ENCODE measurements at places on chromosomes 13 and 19.

- DNase-seq: no peak
These were observed 305.3 kb downstream of the IRS2 start for GRCh38 chr13:109481040-109481439.

- DNase-seq: no peak
These were observed 15.9 kb downstream of the LHFPL6 start for GRCh38 chr13:39586958-39587605.

DNA sequence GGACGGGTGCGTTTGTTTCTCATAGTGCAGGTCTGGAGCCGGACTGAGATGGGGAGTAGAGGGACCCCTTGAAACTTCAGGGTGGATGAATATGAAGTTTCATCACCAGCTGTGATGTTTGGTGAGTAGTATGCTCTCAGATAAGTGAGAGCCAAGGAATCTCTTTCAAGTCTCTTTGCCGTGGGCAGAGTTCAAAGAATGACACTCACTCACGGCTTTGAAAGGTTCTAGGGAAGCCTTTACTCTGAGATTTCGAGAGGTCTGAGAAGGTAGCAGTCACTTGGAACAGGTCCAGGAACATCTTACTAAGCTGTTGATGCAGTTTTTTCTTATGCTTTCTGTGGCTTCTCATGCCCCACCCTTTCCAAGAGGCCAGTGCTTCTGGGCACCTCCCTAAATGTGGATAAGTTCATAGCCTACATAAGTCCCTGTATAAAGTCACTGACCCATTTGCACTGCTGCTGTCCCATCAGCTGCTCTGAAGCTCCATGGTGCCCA, at the start of gene IGFL2:
Gene IGFL2 (plus strand): TSS at position 448 of the 498 bp plus-strand sequence. CDS start 41 bp downstream, at position 489.
- no peak for DNase-seq

DNA sequence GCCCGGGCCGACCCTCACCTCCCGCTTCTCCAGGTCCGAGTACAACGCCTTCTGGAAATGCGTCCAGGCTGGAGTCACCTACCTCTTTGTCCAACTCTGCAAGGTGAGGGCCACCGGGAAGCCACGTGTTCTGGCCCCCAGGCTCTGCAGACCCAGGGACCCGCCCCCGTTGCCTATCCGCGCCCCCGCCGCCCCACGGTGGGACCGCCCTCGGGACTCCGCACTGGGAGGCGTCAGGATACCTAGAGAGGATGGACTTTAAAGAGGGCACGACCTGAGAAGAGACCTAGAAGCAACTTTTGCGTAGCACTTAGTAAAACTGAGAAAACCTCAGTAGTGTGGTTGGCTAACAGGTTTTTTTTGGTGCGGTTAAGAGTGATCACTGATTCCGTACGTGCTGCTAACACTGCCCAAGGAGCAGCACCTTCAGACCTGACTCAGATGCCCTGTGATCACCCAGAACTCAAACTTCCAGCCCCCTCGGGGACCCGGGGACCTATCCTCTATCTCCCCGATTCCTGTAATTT, 492 bp downstream of the TMEM147 start:
- peak; percentile 48 for DNase-seq

DNA sequence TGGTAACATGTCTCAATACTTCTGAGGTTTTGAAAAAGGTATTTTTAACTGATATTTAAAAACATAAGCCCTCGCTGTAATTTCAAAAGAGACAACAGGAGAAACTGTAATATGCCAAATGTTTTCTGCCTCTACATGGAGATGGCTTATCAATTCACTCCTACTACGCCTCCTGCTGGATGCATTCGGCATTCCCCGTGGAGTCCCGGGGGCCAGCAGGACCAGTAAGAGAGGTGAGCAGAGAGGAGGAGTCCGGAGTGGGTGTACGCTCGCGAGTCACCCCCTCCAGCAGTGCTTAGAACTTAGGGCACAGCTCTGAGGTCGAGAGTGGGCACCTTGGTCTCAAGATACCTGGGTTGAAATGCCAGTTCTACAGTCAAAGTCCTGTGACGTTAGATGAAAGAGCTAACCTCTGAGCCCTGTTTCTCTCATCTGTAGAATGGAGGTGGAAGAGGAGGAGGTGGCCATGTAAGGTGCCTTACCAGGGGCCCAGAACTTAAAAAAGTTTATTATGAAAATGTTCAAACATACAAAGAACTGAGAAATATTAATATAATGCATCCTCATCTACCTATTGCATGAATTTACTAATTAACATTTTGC, 110.2 kb downstream of the STK24 start:
- DNase-seq: no peak

GRCh38 chr13:113147206-113147605, 11.2 kb upstream of the PROZ start:
- DNase-seq: no peak

- no peak for DNase-seq
These were observed 61.3 kb upstream of the C13orf46 start for GRCh38 chr13:114035186-114035582.

GRCh38 chr19:19938449-19938848, 37.7 kb downstream of the ZNF93 start:
- DNase-seq: no peak

GRCh38 chr13:24385902-24386301, 76.5 kb downstream of the C1QTNF9 start:
- no peak for DNase-seq

DNA sequence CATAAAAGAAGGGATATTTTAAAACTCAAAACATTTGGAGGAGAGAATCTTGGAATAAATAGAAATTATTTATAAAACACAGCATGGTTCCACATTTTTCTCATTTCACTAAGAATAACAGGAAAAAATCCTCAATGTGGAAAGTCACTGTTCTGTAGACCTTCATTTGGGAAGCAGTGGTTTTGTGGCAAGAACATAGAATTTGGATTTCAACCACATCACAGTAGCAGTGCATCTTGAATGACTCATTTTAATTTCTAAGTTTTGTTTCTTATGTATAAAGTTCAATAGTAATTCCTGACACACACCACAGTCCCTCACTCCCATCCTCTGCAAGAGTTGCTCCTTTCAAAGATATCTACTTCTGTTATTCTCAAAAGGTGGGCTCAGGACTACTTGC, 264.0 kb downstream of the ENOX1 start:
- no peak for DNase-seq

- DNase-seq: no peak
These were observed 9.2 kb upstream of the KANK3 start for GRCh38 chr19:8352134-8352827.

- DNase-seq: no peak
These were observed 667.0 kb downstream of the LIG4 start for GRCh38 chr13:107548338-107548737.

GRCh38 chr13:78436311-78436710, 167.0 kb downstream of the POU4F1 start:
- DNase-seq: no peak

DNA sequence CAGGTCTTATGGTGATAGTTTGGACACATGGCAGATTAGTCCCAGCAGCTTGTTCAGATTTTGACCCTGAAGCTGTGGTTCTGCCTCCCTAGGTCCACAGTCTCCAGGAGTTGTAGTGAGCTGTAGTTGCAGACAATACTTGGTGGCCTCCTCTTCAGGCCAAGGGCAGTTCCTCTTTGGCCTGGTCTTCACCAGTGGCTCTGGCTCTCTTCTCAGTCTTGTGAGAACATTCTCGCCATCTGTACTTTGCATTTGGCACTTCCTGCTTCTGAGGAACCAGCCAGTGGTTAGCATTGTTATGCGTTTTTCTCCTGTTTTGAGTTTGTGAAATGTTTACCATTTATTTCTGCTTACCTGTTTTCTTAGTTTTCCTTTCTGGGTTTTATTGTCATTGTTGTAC, 40.7 kb downstream of the PCCA start:
- DNase-seq: no peak

GRCh38 chr19:3470500-3471128, 9.7 kb downstream of the SMIM24 start:
- DNase-seq: no peak

DNA sequence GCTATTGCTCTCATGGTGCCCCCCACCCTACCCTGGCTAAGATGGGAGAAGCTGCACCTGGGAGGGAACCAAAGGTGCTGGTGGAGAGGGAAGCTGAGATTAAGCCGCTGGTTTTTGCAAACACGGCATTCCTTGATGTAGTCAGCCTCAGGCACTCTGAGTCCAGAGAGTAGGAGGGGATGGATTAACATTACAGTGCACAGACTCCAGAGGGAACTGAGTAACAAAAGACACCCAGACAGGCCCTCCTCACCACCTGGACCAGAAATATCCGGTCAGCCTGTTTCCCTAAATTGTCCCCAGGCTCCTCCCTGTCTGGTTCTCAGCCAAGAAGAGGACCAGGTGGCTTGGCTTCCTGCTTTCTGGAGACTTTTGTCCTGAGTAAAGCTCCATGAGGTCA, 28.9 kb upstream of the PABPC3 start:
- no peak for DNase-seq

- no peak for DNase-seq
These were observed 29.9 kb downstream of the ZDHHC20 start for GRCh38 chr13:21429211-21429610.

DNA sequence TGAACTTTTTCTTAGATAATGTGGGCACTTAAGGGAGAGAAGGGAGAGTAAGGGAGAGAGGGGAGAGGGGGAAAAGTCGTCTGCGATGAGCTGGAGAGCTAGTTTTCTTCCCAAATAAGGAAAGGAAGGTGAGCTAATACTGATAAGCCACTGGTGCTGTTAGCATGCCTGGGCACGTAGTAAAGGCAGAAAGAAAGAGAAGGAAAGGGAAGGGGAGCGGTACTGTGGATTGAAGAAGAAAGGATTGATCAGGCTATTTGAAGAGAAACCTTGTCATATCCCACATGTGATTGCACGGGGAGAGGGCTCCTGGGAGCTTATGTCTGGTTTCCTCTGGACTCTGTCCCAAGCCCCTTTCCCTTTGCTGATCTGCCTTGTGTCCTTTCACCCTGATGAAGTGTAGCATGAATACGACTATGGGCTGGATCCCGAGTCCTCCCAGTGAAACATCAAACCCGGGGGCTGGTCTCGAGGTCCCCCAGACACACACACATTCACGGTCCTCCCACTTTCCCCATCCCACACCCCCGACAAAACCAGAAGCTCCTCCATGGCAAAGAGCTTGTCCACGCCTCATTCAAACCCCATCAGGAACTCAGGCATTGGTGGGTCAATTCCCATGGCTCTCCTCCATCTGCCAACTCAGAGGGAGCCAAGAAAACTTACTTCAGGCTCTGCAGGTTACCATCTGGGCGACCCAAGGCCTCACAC, 30.6 kb downstream of the NLRP13 start:
- DNase-seq: no peak

GRCh38 chr13:99418103-99418842, 83.0 kb upstream of the TM9SF2 start:
- DNase-seq: no peak

GRCh38 chr13:100336795-100337516, 248.1 kb downstream of the PCCA start:
- no peak for DNase-seq

DNA sequence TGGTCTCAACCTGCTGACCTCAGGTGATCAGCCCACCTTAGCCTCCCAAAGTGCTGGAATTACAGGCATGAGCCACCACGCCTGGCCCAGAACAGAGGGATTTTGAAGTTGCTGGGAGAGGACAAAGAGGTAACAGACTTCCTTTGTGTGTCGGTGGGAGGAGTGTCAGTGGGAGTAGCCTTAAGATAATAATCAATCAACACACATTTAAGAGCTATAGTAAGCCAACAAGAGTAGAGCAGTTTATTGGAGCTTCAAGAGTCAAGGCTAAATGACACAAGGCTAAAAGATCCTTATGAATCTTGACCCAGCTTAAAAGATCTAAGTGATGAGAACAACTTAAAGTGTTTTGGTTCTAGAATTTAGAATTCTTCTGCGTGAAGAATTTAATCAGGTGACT, 47.3 kb upstream of the NBEA start:
- no peak for DNase-seq

DNA sequence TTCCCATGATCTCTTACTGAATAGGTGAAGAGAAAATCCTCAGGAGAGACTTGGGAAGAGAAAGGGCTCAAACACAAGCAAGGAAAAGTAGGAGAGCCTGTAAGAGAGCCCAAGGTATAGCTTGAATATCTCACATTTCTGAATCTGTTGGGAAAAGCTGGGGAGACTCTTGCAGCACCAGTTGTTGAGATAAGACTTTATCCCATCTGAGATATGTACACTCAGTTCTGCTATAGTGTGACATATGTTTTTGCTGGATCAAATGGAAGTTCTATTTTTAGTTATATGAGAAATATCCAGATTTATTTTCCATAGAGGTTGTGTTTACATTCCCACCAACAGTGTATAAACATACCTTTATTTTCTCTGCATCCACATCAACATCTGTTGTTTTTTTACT, 246.1 kb downstream of the NDFIP2 start:
- no peak for DNase-seq

DNA sequence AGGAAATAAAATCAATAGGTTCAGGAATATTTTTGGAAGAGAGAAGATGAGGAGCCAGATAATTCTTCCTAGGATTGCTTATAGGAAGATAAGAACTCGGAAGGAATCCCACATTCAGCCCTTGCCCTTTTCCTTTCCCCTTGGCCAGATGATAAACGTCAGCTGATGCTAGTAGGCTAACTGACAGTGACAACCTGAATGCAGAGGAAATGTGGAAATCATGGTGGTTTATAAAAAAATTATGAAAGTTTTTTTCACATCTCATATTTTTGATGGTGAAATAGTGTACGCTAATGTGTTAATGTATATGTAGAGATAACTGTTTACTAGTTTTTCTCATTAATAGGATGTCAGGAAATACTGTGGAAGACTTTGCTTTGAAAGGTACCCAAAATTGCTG, 56.9 kb downstream of the EDNRB start:
- DNase-seq: no peak

DNA sequence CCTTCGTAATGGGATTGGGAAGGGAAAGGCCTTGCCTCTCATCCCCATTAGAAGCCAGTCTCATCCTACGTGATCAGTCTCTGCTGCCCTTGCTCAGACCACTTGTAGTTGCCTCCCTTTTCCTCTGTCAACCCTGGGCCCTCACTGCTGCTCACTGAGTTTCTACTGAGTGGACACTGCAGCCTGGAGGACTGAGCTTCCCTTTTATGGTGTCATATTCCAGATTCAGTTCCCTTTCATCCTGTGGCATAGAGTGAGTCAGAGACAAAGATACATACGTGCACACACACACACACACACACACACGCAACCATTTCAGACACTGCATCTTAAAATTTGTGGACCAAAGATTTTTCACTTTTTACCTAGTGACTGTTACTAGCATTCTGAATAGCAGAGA, 56.6 kb downstream of the COG3 start:
- DNase-seq: no peak

GRCh38 chr19:21569494-21569865, 64.1 kb downstream of the ZNF429 start:
- peak; percentile 25 for DNase-seq

GRCh38 chr13:98144801-98145350, 2.0 kb downstream of the FARP1 start:
- DNase-seq: no peak

DNA sequence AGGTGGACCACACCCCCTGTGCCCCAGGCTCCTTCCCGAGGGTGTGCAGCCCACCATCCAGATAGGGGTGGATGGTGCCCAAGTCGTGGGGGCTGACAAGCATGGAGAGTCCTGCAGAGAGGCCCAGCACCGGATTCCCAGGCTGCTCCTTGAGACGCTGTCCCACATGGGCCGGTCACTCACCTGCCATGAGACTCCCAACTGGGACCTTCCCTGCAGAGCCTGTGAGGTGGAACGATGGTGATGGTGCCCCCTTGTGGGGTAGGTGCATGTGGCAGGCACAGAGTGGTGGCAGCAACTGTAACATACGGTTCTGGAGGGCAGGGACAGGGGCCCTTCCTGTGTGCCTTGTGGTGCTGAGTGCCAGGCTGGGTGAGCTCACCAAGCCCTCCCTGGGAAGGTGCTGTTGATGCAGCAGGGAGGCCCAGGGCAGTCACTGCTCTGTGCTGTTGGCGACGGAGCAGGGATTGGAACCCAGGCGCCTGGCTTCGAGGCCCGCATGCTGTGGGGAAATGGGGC, 33.1 kb downstream of the PPP1R37 start:
- DNase-seq: peak; percentile 46

All from activated CD8-positive, alpha-beta memory T cell treated with anti-CD3 and anti-CD28 coated beads for 48 hours (primary cell).